A549 treated with RU486 at 1 μM for 4 hours (cell line): ENCODE measurements at places on chromosomes 3 and 15. TPM values are rescaled to one million over a fixed set of nuclear protein-coding genes. Genes with fewer than 3 reads are reported as not detected.

Gene SLC27A2
- total RNA-seq: 28.1 to 33.7 TPM (median 29.4 TPM) in 5 replicates

Gene BTD
- total RNA-seq: 15.3 to 18.1 TPM (median 16.9 TPM) in 5 replicates

Gene DNAH12
- total RNA-seq: 0.02 to 0.13 TPM (median 0.04 TPM) in 3 of 5 replicates, not detected in the others

Gene GP9
- total RNA-seq: not detected in 5 replicates

Gene UBA5
- total RNA-seq: 20.5 to 29.0 TPM (median 27.6 TPM) in 5 replicates

Gene CD80
- not detected in 5 replicates for total RNA-seq

Gene EFCC1
- total RNA-seq: not detected in 5 replicates

Gene TP63
- total RNA-seq: 0.28 to 0.70 TPM (median 0.43 TPM) in 5 replicates

Gene MKRN2OS
- not detected in 5 replicates for total RNA-seq

Gene PLOD2
- 60.3 to 153 TPM (median 135 TPM) in 5 replicates for total RNA-seq

Gene LYZL4
- not detected in 5 replicates for total RNA-seq

Gene HAUS2
- total RNA-seq: 14.5 to 21.0 TPM (median 19.6 TPM) in 5 replicates

Gene CSPG5
- 0.63 to 1.3 TPM (median 1.1 TPM) in 5 replicates for total RNA-seq

Gene NCBP2
- total RNA-seq: 34.2 to 52.0 TPM (median 45.4 TPM) in 5 replicates

Gene CTDSPL2
- 8.0 to 28.2 TPM (median 15.3 TPM) in 5 replicates for total RNA-seq

Gene MAP6D1
- total RNA-seq: 5.7 to 7.2 TPM (median 6.7 TPM) in 5 replicates

Gene UBA7
- total RNA-seq: 0.21 to 0.68 TPM (median 0.34 TPM) in 5 replicates

Gene NANOGP8
- total RNA-seq: not detected in 5 replicates

Gene SPINT1
- total RNA-seq: 0.87 to 1.5 TPM (median 1.1 TPM) in 5 replicates

Gene STAB1
- total RNA-seq: not detected in 5 replicates

Gene OR4F15
- not detected in 5 replicates for total RNA-seq

Gene ATP8B4
- total RNA-seq: 0.47 to 1.1 TPM (median 0.78 TPM) in 5 replicates

Gene CCK
- 0.94 to 1.8 TPM (median 1.8 TPM) in 5 replicates for total RNA-seq

Gene GRIP2
- 0.97 to 2.4 TPM (median 1.9 TPM) in 5 replicates for total RNA-seq

Gene CNTN6
- total RNA-seq: not detected in 5 replicates

Gene ISLR2
- 0.15 to 0.29 TPM (median 0.20 TPM) in 4 of 5 replicates, not detected in the other for total RNA-seq

Gene C2CD4A
- 0.05 to 0.09 TPM (median 0.06 TPM) in 3 of 5 replicates, not detected in the others for total RNA-seq

Gene SNAPC5
- total RNA-seq: 44.1 to 57.6 TPM (median 49.2 TPM) in 5 replicates

Gene NUDT16
- total RNA-seq: 5.2 to 6.5 TPM (median 6.0 TPM) in 5 replicates
